ENCODE measurements at places on chromosomes 12 and 14.

- DNase-seq, result no peak
Observed at GRCh38 chr14:75441728-75442127, 13.9 kb downstream of the JDP2 start.

DNA sequence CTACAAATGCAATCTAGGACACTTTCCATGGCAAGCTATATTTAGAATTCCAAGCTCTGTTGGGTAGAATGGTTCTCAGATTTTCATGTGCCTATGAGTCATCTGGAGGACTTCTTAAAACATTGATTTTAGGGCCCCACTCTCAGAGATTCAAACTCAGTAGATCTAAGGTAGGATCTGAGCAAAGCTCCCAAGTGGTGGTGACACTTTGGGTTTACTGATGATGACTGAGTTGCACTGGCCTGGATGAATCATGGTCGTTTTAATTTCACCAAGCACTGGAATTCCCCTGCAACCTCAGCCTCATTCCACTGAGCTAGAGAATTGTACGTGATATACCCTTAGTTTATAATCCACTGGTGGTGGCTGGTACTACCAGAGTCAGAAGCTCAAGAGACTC lies 86.5 kb downstream of the PPM1H start:
- DNase-seq, result no peak

- no peak for DNase-seq
Observed at GRCh38 chr12:95630496-95630895, 79.2 kb upstream of the USP44 start.

GRCh38 chr12:30859226-30859625 lies 67.3 kb upstream of the TSPAN11 start:
- DNase-seq, result no peak

- no peak for DNase-seq
Observed at GRCh38 chr14:85644211-85644610, 114.3 kb downstream of the FLRT2 start.

- DNase-seq, result no peak
Observed at GRCh38 chr14:79732911-79733655, 478.2 kb downstream of the DIO2 start.

DNA sequence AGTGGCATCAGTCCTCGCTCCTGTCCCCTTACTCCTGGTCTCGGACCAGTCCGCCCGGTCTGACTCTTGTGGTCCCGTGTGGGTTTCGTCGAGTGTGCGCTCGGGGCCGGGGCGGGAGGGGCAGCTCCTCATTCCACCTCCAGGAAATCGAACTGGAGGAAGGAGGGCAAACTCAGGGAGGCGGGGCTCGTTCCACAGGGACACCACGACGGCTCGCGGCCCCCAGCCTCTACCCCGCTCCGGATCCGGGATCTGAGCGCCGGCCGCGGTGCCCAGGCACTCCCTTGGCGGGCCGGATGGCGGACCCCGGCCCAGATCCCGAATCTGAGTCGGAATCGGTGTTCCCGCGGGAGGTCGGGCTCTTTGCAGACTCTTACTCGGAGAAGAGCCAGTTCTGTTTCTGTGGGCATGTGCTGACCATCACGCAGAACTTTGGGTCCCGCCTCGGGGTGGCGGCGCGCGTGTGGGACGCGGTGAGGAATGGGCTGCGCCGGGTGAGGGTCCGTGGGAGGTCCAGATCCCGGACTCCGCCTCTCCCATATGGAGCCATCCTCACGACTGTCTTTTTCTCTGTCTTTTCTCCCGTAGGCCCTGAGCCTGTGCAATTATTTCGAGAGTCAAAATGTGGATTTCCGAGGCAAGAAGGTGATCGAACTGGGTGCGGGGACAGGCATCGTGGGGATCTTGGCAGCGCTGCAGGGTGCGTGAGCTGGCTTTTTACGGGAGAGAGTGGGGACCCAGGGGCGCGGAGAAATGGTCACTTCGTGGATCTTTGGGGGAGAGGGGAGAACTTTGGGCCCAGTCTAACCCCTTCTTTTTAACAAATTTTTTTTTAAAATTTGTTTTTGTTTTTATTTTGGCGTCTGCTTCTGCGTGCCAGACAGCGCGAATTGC lies at the start of gene EEF1AKMT3:
Gene EEF1AKMT3, plus strand, starts transcription at position 186 of the 894 bp plus-strand sequence. Its CDS starts 111 bp downstream, at position 297.
- DNase-seq, result peak; percentile 52

- DNase-seq, result no peak
Observed at GRCh38 chr12:4356041-4356327, 23.5 kb downstream of the FGF23 start.

DNA sequence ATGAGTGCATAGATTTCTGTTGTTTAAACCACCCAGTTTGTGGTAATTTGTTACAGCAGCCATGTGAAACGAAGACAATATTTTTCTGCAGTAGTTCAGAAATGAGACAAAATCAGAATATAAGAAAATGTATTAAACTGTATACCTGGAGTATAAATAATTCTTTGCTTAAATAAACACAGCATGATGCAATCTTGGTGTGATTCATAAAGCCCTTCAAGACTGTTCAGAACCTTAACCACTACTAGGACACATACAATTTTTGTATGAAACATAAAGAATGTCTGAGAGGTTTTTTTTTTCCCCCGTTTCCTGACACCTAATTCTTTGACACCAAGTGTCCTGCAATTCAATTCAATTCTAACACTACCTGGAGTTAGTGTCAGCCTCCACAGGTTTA lies 10.5 kb downstream of the C12orf75 start:
- no peak for DNase-seq

DNA sequence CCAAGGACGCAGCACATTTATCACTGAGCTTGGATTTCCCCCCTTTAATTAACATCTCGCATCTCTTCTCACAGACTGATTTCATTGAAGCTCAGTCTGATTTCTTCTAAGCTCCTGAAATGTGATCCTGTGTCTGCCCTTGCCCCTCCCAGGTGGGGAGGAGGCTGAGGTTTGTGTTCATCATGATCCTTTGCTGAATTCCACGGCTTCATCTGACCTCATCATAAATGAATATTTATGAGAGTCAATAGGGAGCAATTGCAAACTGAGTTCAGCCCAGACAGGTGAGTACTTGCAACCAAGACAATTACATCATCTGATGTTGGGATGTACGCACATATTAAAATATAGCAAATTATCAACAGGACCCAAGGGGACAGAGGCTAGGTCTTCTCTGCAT lies 72.4 kb downstream of the MAP1LC3B2 start:
- no peak for DNase-seq

DNA sequence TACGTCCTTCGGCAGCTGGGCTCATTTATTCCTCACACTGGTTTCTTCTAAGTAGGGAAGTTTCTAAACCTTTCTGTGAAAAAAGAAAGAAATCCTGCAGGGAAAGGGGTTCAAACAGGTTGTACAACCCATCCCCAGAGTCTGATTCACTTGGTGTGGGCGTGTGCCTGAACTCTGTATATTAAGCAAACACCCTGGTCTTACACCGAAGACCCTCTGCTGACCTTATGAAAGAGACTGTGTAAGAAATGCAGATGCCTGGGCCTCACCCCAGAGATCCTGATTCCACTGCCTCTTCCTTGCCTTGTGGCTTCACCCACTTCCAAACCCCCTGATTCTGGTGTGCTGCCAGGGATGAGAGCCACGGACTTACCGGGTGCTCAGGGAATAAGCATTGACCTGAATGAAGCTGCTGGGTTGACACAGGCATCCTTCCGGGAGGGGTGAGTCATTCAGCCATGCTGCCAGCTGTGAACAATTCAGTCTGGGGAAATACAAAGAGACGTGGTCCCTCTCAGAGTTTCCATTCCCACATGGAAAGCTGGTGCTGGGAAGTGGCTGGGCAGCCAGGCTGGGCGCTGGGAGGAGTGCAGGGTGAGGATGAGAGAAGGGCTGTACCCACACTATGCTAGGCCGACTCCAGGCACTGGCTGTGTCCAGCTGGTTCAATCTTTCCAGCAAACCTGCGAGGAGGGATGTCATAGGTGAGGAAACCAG lies 26.5 kb upstream of the ACTN1 start:
- DNase-seq, result no peak

- DNase-seq, result no peak
Observed at GRCh38 chr14:94752591-94753436, 17.1 kb downstream of the GSC start.

- DNase-seq, result no peak
Observed at GRCh38 chr12:97862072-97862471, 399.5 kb downstream of the RMST start.

DNA sequence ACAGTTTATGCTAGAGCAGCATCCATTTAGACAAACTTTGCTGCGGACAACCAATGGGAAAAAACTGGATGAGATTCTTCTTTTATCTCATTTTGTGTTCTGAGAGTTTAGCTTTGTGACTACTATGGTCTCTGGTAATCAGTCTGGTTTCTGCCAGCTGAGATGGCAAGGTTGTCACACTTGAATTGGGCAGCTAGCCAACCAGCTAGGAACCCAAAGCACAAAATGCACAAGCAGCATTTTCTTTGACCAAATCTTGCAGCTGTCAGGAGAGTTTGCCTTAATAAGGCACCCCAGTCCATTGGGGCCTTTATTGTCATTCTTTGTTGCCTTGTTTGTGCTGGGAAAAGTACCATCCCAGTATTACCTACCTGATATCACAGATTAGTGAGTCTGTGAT lies 34.0 kb upstream of the ETV6 start:
- DNase-seq, result no peak

DNA sequence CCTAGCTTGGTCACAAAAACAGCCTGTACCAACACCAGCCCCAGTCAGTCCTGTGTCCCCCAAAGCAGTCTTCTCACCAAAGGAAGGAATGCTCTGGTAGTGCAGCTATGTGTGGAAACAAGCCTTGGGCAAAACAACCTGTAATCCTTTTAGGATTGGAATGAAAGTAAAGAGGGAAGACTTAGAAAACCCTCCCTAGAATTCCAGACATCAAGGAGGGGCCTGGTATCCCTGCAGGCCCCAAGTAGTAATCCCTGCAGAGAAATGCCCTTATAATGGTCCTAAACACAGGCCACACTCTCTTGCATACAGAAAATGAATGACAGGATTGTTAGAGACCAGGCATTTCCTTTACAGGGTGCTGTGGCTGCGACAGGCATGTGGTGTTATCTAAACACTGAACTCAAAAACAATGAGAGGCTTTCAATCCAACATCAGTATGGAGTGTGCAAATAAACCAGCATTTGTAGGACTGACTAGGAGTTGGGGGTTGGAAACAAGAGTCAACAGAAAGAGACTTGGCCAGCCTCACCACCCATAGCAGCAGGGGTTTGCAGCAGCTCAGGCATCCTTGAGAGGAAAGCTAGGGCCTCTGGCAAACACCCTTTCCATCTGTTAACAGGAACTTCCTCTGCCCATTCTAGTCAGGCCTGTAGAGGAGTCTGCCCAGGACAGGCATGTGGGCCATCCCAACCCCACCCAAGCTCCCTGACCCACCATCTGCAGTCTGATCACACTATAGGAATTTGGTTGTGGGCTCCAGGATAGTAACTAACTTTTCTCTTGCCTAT lies 59.1 kb downstream of the DCAF5 start:
- peak; percentile 64 for DNase-seq

- no peak for DNase-seq
Observed at GRCh38 chr12:111426344-111427185, 20.8 kb downstream of the SH2B3 start.

DNA sequence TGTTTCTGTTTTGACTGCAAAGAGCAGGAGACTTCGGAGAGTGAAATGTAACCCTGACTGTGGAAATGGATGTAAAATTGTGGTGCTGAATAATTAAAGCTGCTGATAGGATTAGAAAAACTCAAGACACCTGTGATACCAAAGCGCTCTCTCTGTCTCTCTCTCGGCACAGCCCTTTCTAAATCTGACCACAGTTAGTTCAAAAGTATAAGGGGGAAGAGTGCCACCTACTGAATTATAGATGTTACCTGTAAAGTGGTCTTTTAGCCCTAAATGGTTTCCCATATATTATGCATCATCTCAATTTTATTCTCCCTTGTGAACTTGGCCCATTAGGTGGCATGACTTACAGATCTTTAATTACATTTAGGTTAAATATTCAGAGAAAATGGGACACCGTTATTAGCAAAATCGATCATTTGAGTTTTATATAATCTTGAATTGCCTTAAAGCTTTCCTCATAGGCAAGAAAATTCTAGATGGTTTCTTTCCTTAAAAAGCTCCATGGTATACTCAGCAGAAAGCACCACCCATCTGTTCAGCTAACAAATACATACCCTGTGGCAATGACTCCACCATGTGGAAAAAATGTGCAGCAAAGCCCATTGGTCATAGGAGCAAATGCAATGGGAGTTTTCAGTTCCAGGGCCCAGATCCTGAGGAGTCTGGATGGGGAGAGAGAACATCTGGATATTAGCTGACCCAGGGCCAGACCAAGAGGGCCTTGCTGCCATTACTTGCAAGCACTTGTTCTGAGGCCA lies 18.1 kb downstream of the RFC5 start:
- no peak for DNase-seq

GRCh38 chr14:23442721-23443356 lies 7.4 kb upstream of the MYH7 start:
- no peak for DNase-seq

DNA sequence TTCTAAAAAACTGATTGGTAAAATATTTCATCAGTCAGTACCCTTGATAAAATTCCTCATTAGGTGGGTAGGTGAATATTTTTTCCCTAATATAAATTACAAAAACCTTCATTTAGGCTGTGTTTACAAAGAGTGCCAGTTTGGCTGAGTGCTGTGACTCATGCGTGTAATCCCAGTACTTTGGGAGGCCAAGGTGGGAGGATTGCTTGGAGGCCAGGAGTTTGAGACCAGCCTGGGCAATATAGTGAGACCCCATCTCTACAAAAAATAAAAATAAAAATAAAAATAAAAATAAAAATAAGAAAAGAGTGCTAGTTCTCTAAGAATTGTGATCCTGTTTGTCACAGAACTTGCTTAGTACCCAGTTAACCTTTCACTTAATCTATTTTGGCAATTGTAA lies 398.4 kb upstream of the RGS6 start:
- no peak for DNase-seq

- no peak for DNase-seq
Observed at GRCh38 chr12:102376781-102377180, 103.6 kb downstream of the IGF1 start.

GRCh38 chr14:95876761-95877538 lies at the start of gene TUNAR:
Gene TUNAR (plus strand): TSS chr14:95876832.
- no peak for DNase-seq

DNA sequence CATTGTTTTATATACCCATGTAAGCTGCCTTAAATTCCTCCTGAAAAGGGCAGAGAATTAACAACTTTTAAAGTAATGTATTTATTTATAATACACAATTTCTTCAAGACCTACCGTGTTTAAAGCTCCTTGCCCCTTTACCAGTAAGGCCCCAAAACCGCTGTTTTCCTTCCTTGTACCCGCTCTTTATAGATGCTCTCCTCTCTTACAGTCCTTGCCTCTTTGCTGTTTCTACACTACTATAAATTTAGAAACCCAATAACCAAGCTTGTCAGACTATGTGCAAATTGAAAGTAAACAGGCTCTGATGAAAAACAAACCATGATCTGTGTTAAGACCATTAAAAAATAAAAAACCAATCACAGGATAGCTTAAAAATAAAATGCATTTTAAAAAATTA lies 3.9 kb downstream of the MPHOSPH9 start:
- DNase-seq, result no peak

Data from NCI-H446 treated with DMSO at 0.1 percent for 48 hours (cell line).